ENCODE measurements at places on chromosomes 5 and 9.

DNA sequence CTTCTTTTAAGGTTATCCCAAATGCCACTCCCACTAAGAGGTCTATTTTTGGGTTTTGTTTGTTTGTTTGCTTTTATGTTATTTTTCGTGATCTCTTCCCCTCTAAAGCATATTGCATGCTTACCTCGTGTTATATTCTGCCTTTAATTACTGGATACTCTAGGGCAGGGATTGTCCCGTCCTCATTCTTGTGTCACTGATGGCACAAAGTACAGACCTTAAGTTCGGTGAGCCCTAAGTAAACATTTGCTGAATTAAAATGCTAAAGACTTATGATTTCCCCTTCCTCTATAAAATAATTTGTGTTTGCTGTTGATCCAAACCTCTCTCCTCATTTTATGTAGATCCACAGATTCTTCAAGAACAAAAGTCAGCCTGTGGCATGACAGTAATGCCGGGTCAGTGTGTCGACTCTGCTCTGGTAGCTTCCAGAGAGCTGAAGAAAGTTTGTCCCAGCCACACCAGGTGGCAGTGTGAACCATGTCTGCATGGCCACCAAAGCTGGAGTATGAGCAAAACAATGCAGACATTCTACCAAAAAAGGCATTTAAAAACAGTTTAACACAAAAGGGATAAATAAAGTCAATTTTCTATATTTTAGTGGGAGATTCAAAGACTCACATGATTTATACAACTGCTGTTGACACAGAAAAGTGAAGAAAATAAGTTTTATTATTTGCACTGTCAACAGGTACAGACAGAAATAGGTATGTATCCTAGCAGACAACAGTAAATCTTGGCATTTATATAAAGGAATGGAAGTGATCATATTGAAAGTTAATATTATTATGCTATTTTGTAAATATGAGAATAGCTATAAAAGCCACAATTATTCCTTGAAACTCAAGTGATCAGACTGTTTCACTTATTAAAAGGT, 17.9 kb upstream of the POC5 start:
- no peak for DNase-seq

GRCh38 chr5:65721050-65721719, 724 bp downstream of the SGTB start:
- peak; percentile 21 for DNase-seq

- no peak for DNase-seq
These were observed 48.2 kb downstream of the P4HA2 start for GRCh38 chr5:132179405-132179804.

- no peak for DNase-seq
These were observed at the start of gene NRARP for GRCh38 chr9:137302118-137302448. Gene NRARP, minus strand, starts transcription at chr9:137302271. Its CDS starts 343 bp downstream, at chr9:137301928.

DNA sequence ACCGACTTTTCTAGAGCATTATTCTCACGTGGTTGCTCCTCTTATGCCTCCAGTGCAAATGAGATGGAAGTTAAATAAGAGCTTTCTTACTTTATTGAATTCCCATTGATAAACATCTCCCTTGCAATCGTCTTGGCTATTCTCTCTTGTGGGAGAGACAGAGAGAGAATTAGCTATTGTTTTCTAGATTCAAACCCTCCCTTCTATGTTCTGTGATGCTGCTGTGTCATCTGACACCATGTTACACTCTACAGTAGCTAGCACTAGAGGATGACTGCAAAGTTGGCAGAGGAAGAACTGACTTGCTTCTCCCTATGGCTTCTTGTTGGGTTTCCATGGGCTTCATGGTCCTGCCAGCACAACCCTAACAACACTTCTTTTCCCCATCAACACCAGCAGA, 134.6 kb upstream of the RANBP3L start:
- no peak for DNase-seq

DNA sequence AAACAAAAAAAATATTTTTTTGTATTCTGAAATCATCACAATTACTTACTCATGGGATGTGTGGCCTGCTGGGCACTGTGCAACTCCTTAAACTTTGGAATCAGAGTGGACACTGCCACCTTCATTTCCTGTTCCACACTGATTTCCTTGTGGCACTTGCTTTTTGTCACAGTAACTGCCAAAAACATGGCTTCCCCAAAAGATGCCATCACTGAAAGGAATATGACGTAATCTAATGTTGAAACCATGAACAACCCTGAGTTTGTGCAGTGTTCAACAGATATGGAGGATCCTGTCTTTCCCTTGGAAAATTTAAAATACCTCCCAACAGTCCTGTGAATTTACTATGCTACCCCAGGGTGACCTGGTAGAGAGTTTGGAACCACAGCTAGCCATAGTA, 12.6 kb upstream of the IL12B start:
- DNase-seq = no peak

GRCh38 chr9:22241024-22241423, 205.6 kb upstream of the DMRTA1 start:
- DNase-seq = no peak

- DNase-seq = no peak
These were observed 83.7 kb upstream of the DHFR start for GRCh38 chr5:80738466-80738865.

- no peak for DNase-seq
These were observed 34.3 kb upstream of the CRB2 start for GRCh38 chr9:123321616-123322272.

DNA sequence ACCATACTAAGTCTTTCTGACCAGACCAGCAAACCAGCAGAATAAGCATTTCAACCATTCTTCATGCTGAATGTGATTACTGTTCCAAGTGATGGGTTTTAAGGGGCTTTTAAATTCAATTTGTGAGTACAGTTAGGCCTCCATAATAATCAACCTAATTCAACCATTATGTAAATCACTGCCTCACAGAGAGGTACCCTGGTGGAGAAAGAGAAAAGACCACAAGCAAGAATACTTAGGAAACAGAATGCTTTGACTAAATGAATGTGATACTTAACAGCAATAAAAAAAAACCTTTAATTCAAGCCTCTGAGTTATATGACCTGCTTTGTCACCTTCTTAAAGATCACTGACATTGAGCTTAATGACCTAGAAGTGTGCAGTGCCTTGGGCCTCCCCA, 162.1 kb downstream of the EPB41L4A start:
- DNase-seq = no peak

GRCh38 chr9:112605963-112606699, 111.8 kb downstream of the INIP start:
- no peak for DNase-seq

All from urinary bladder (tissue), 4 donors.